ENCODE measurements at places on chromosomes 11 and 22.

DNA sequence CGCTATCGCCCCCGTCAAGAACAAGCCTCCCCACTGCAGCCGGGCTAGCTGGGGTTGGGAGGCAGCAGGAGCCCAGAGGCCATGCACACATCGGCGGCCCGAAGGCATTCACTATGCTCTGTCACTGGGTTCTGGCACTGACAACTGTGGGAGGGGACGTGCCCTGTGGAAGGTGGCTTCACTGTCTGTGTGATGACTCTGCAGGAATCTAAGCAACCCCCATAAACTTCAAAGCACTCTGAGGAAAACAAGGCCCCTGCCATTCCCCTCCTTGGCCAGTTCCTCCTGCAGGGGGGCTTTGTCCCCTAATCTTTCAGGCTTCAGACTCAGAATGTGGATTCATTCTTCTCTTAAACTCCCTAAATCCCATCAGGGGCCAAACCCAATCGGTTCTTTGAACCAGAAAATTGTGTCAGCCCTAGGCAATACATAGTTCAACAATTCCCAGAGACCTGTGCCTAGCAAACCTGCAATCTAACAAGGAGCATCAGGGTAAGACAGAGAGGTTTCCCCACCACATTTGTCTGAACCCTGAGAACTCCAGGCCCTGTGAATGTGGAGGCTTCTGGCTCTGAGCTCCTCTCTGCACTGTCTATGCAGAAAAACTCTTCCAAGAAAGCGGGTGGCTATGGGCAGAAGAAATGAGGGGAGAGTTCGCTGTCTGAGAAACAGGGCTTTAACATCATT, 1477.2 kb downstream of the TBC1D22A start:
- no peak for DNase-seq

- DNase-seq: no peak
Observed at GRCh38 chr11:68806931-68807844, 34.5 kb downstream of the CPT1A start.

GRCh38 chr22:19553201-19553600, 29.0 kb upstream of the CLDN5 start:
- DNase-seq: no peak

DNA sequence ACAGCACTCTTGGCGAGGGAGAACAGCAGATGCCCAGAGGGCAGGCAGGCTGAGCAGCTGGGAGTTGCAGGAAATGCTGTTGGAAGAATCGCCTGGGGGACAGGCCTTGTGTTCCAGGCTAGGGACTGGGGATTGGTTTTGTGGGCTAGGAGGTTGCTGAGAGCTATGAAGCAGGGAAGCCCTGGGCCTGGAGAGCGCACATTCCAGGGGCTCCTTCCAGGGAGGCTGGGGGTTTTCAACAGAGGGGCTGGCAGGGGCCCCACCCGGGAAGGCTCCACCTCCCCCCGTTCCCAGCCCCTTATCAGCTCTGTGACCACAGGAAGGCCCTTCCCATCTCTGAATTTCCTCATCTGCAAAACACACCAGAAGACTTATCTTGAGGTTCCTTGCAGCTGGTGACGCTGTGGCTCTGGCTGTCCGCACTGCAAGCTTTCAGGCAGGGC, 21.7 kb downstream of the WNT11 start:
- DNase-seq: no peak

GRCh38 chr11:120284272-120284671, 40.8 kb upstream of the TLCD5 start:
- DNase-seq: no peak

DNA sequence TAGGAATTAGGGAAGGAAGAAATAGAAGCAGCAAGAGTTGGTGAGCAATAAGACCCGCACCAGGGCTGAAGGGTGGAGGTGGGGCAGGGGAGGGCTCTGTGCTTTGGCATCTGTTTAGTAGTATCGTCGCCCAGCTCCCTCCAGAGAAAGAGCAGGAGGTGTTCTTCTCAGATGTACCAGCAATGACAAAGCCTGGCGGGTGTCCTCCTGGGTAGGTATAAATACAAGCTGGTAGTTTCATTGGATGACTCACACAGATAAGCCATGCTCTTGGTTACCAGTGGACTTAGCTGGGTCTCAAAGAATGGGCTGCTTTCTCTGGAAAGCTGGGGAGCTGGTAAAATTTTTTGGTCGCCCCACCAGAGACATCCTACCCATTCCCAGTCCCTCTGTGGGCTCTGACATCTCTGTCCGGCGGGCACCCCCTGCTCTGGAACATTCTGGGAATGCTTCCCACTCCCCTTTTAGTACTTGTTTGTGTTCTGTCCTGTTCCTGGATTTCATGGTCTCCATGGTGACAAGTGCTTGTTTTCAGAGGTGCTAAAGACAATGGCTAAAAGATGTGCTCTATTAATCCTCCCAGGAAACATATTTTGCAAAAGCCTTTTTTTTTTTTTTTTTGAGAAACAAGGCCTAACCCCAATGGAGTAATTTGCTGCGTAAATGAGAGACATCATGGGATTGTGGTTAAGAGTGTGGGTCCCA, 15.4 kb upstream of the TUBA8 start:
- DNase-seq: no peak

- peak; percentile 86 for DNase-seq
Observed at GRCh38 chr22:45101515-45102227, 62.1 kb upstream of the NUP50 start.

DNA sequence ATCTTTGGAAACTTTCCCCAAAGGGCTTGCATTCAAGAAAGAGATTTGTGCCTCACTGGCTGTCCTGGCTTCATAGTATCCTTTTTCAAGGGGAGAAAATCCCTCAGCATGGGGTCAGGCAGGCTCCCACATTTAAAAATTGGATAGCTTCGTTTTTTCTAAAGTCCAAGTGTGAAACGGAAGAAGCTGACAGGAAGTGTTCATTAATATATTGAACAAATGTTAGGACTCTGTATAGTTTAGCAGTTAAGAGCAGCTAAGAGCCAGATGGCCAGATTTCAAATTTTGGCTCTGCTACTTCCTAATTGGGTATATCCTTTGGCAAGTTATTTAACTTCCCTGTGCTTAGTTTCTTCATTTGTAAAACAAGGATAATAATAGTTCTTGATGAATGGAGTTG, 354.9 kb upstream of the FAT3 start:
- DNase-seq: no peak
